Hematopoietic multipotent progenitor cell (in vitro differentiated cells): ENCODE measurements at places on chromosomes 2 and 18. TPM values are rescaled to one million over a fixed set of nuclear protein-coding genes. Genes with fewer than 3 reads are reported as not detected.

DNA sequence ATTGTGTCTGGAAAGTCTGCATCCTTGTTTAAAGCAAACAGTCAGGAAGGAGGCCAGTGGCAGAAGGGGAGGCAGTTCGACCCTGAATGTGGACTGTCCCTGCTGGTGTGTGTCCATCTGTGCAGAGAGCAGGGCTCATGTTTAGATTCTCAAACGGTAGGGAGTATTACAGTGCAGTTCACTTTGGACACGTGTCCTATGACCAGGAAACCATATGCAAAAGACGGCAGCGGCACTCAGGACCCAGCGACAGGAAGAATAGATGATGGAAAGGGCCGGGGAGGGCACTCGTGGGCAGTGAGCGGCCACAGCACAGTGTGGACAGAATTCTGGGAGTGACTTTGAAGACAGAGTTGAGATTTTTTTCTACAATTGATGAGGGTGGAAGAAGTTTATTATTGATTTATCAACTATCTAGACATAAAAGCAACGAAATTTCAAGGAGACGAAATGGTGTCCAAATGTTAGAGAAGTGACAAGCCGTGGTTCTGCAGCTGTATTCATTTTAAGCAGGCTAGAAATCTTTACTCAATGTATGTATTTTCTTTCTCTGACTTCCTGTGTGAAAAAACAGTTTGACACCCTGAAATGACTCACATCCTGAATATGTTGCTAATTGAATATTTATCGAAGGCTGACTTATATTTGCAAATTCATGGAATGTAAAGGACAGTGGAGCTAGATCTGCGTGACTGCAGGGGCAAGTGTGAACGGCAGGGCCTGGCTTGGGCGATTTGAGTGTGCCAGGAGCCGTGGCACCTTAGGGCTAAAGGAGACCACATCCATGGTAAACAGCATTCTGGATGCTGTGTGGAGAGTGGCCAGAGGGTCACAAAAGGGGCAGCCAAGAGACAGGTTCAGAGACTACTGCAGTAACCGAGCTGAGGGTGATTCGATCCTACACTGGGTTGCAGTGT, 214.2 kb downstream of the PTGR3 start:
- DNase-seq: no peak

GRCh38 chr2:32424739-32425138, 67.9 kb downstream of the BIRC6 start:
- DNase-seq: no peak

The SCYGR5 gene
- not detected for total RNA-seq

DNA sequence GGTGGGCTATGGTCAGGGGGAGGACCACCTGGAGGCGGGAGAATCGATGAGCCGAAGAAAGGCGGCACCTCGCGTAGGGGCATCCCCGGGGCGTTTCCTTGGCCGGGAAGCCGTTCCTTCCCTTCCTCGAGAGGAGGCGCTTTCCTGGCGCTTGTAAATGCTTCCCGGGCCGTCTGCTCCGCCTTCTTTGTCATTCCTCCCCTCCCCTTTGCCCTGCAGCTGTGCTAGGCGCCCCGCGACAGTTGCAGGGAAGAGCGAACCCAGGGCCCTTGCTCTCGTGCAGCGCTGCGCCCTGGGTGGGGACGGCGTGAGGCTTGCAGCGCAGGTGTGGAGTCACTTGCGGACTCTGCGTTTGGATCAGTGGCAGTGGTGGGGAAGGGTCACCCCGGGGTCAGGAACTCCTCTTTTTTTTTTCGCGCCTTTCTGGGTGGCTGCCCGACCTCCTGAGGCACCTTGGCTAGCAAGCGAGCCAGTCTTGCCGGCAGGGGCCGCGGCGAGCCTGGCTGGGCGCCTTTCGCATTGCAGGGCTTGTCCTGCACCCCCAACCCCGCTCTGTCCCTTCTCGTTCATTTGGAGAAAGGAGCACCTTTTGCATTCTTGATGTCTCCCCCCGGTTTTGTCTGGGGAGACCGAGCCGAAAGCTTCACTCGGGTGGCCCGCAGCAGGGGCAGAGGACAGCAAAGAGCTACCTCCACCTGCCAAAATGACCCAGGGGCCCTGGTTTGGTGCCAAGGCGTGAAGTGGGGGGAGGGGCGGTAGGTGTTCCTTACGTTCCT, 858 bp downstream of the KCNS3 start:
- peak; percentile 6 for DNase-seq

GRCh38 chr2:16506366-16506765, 159.3 kb downstream of the CYRIA start:
- DNase-seq: no peak
